ENCODE measurements at places on chromosomes 1 and 21. TPM values are rescaled to one million over a fixed set of nuclear protein-coding genes. Genes with fewer than 3 reads are reported as not detected.

Gene DNASE2B
- polyA plus RNA-seq = 4.9 TPM

Gene VAV3
- polyA plus RNA-seq = 8.0 TPM

Gene HIVEP3
- 7.0 TPM for polyA plus RNA-seq

Gene CRNN
- polyA plus RNA-seq = 0.22 TPM

All from lung (tissue), 17 donors.